ENCODE measurements at places on chromosomes 7 and 10. TPM values are rescaled to one million over a fixed set of nuclear protein-coding genes. Genes with fewer than 3 reads are reported as not detected.

GRCh38 chr10:112389271-112389822 lies 15.4 kb downstream of the ACSL5 start:
- peak; percentile 81 for ATAC-seq

DNA sequence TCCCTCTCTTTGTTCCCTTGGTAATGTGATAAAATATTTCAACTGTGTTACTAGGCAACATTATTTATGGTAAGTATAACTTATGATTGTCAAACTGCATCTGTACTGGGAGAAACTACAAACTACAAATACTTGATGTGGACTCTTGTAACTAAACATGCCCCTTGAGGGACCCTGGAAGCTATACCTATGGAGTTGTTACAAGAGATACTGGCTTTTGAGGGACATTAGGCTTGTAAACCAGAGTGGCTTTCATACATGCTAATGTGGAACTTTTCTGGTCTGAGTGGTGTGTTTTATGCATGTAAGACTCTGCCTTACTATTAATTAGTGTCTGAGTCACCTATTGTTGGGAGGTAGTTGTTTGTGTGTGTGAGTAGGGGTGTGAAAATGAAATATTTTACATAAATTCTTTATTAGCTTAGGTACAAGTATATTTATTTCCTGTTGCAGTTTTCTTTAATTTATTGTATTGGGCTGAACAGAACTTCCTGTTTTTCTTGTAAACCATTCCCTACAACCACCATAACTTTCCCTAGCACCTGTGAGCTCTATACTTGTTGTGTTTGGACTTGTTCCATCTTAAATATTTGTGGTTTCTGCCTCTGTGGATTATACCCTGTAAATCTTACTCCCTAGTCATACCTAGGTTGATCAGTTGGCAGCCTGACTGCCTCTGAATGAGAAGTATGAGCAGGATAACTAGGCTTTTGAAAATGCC lies 49.8 kb downstream of the STK31 start:
- ATAC-seq = no peak

DNAJC12 gene
- 3.8 TPM for total RNA-seq

GRCh38 chr10:128684215-128684614 lies 558.0 kb upstream of the MKI67 start:
- no peak for ATAC-seq

- ATAC-seq = peak; percentile 8
These were observed 945 bp downstream of the ADO start for GRCh38 chr10:62805231-62806099.

DNA sequence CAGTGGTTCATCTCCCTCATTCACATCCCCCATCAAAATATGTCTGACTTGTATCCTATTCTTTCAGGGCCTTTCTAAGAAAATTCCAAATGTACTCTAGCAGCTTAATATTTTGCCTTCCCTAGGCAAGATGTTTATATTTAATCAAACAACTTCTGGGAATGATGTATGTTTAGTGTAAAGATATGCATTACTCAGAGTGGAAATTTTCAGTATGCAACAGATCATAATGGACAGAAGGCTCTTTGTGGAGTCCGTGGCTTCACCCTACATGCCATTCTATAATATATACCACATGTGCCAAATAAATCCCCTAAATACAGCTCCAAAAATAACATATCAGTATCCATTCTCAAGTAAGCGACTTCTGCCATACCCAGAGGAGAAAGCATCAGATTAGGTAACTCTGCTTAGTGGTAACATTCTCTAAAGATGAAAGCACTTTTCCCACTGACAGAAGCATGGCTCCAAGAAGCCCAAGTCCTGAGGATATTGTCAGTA lies 316.6 kb downstream of the KCNMA1 start:
- no peak for ATAC-seq
